ENCODE measurements at places on chromosomes 7 and 10.

DNA sequence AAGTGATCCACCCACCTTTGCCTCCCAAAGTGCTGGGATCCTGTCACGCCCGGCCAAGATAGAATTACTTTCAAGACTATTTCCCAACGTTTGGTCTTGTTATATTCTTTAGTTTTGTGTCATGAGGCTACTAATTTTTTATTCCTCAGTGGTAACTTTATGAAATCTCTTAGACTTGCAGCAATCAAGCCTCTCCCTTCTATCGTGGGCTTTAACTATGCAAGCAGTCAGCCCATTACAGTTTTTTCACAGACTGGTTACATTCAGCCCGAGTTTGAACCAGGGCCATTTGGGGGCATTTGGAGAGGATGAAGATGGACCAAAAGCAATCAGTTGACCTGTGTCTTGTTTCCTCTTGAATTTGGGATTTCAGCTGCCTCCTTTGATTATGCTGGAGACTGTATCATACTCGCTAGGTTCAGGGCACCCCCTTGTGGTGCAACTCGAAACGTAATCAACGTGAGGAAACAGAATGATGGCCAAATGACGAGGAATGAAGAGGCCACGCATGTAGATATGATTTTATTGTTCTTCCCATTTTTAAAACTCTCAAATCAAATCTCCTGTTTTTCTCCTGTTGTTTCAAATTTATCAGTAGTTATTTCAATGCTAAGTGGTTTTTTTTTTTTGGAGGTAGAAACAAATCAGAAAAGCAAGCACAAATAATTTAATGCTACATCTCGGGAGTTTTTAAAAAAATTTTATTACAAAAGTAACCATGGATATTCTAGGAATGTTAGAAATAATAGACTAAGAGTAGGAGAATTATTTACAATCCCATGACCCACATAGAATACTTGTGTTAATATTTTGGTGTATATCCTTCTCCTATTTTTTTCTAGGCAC lies 151.6 kb downstream of the KIAA1217 start:
- peak; percentile 37 for DNase-seq

GRCh38 chr10:103929381-103929921 lies 11.5 kb upstream of the STN1 start:
- DNase-seq, result no peak

DNA sequence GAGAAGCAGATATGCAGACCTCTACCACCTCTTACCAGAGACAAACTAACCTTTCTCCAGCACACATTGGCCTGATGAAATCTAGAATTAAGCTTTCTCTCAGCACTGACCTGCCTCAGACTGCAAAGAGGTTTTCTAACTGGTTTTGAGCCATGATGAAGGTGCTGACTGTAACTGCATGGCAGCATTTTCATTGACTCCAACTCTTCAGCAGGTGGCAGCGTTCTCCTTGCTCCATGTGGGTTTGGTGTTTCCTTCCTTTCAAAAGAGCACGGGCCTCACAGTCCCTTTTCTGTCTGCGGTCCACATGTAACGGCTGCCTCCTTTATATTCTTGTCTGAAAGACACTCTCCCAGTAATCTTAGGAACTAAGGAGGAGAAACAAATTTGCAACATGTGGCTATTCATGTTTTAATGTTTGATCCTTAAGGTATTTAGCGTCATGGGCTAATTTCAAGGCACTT lies 12.6 kb downstream of the KLLN start:
- peak; percentile 71 for DNase-seq

DNA sequence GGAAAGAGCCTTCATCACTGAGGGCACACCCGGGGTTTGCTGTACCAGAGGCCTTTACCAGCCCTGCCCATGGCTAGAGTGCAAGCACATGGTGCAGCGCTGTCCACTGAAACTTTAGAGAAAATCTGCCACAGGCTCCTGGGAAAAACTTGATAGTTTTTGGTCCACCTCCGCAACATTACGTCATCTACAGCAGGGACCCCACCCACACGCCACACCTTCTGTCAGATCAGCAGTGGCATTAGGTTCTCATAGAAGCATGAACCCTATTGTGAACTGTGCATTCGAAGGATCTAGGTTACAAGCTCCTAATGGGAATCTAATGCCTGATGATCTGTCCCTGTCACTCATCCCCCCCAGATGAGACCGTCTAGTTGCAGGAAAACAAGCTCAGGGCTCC lies 2.5 kb upstream of the ODAD2 start:
- DNase-seq, result no peak

GRCh38 chr7:114930107-114930661 lies 8.3 kb downstream of the MDFIC start:
- DNase-seq, result no peak

- no peak for DNase-seq
Measured at GRCh38 chr7:127678947-127679346, 27.0 kb downstream of the SND1 start.

- DNase-seq, result no peak
Measured at GRCh38 chr10:117162093-117163060, 24.3 kb upstream of the VAX1 start.

DNA sequence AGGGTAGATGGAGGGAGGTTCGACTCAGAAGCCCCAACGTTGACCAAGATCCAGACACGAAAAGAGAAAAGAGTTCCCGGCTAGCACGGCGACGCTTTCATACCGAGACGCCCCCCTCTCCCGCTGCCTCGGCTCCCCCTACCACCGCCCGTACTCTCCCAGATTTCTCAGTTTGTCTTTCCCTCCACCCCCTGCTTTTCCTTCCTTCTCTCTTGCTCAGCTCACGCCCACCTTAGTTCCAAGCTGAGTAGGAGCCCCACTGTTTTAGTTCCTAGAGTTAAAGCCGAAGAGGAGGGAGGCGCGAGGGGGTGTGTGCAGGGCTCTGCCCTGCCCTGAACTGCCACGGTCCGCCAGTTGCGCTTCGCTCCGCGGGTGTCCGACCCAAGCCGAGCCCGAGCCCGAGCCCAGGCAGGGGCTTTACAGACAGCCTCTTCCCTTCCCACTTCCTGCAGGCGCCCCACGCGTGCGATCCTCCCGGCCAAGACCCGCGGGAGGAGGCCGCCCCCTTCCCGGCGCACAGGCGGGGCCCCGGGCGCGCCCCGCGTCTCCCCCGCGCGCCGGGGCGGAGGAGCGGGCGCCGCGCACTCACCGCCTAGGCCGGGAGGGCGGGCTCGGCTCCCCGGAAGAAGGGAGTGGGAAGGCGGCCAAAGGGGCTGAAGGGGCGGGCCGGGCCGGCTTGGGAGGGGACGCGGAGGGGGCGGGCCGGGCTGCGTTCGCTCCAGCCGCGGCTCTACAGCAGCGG lies at the start of gene EPHB6:
EPHB6 (plus strand) TSS at position 705 of the 742 bp plus-strand sequence. CDS start 8,152 bp downstream, outside the sequence.
- DNase-seq, result peak; percentile 67

DNA sequence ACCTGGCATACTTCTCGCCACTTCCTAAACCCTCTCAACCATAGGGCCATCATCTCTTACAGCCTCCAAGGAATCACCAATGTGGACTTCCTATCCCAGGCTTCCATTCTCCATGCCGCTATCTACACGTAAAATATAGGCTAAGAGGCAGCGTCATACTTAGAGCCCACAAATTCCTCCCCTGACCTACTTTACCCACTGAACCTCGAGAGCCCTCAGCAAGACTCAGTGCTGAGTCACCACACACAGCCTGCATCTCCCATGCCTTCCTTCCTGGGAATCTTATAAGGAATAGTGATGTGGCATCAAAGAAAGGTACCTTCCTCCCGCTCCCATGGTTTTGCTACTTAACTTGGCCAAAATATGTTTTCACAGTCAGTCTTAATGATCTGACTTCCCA lies 435.6 kb upstream of the NFE2L3 start:
- DNase-seq, result no peak

GRCh38 chr7:140745266-140746058 lies 49.0 kb downstream of the NDUFB2 start:
- DNase-seq, result no peak

- DNase-seq, result no peak
Measured at GRCh38 chr7:2606539-2606936, 25.2 kb upstream of the TTYH3 start.

GRCh38 chr10:9910446-9910845 lies 1107.2 kb upstream of the CELF2 start:
- DNase-seq, result no peak

- DNase-seq, result no peak
Measured at GRCh38 chr10:79385804-79386531, 38.7 kb downstream of the PPIF start.

- DNase-seq, result no peak
Measured at GRCh38 chr10:133166828-133167692, 7.0 kb downstream of the KNDC1 start.

DNA sequence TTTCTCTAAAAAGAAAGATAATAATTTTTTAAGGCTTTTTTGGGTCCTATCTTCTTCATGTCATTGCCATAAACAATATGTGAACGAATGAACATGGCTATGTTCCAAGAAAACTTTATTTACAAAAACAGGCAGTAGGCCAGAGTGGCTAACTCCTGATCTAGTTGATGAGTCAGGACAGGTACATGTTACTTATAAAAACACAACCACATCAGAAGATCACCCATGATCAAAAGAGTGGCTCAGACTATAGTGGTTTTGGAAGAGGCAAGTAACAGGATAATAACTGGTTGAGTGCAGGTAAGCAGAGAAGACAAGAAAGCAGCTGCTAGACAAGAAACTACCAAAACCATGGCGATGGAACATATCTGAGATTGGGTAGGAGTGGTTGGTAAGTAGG lies 468.7 kb downstream of the KCNMA1 start:
- DNase-seq, result no peak

DNA sequence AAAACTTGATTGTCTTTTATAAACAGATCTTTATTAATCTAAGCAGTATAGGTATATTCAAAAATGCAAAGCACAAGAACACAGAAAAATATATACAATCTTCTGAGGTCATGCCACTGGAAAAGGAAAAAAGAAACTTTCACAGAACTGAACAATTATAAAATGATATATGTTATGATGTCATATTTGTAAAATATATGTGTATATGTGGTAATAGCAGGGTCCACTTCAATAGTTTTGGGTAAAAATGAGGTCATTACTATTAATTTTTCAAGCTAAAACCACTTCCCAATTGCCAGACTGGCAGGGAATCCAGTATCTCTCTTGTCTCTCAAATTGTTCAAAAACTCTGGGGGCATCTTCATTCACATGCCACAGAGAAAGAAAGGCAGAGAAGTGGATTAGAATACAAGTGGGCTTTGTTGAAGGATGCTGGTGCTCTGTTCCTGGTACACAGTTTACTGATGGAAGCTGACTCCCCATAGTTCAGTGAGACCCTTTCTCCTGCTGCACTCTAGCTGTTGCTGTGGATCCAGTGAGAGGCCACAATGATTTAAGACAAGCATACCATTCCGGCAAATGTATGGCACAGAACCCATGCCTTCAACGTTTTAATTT lies 19.7 kb downstream of the CTNNA3 start:
- no peak for DNase-seq

- no peak for DNase-seq
Measured at GRCh38 chr7:122974229-122974628, 21.3 kb downstream of the TAS2R16 start.

DNA sequence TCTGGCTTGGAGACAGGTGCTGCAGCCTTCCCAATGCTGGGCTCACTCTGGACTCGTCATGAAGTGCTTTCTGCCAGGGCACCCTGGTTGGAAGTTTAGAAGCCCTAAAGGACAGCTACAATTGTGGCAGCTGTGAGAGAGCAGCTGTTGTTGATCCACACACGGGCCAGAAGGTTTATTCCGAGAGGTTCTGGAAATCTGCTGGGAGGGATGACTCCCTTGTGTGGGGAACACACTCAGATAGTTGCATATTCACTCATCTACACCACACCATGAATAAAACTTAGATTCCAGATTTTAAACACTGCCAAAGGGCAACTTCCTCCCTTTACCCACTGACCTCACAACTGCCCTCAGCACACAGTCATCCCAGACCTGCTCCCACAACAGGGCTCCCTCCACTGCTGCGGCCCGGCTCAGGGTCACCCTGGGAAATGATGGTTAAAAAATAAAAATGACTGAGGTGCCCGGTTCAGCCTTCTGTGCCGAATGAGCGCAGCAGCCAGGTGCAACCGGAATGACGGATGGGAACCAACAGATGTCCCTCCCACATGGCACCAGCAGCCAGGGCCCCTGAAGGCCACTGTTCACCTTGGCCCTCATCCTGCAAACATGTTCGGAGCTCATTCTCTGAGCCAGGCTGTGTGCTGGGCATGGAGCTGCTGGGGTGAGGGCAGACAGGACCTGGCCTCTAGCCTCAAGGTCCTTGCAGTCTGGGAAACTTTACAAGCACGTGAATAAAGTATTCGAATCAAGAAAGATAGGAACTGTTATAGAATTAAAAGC lies 40.2 kb downstream of the ASB13 start:
- no peak for DNase-seq

- DNase-seq, result no peak
Measured at GRCh38 chr10:56449770-56450169, 88.7 kb upstream of the ZWINT start.

DNA sequence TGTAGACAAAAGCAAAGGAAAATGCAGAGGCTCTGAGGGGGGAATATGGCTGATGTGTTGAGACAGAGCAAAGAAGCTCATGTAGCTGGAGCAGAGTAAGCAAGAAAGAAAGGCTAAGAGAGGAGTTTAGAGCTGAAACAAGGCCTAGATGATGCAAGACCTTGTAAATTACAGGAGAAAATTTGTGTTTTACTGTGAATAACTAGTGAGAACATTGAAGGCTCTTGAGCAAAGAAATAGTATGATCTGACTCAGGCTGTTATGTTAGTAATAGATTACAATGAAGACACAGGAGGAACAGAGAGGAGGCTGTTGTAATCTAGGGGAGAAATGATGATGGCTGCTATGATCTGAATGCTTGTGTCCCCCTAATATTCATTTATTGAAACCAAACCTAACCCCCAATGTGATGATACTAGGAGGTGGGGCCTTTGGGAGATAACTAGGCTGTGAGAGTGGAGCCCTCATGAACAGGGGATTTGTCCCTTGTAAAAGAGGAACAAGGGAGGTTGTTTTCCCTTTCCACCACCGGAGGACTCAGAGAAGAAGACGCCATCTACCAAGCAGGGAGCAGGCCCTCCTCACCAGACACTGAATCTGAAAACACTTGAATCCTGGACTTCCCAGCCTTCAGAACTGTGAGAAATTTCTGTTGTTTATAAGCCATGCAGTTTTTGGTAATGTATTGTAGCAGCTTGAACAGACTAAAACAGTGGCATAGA lies 394.9 kb downstream of the HTR7 start:
- no peak for DNase-seq

DNA sequence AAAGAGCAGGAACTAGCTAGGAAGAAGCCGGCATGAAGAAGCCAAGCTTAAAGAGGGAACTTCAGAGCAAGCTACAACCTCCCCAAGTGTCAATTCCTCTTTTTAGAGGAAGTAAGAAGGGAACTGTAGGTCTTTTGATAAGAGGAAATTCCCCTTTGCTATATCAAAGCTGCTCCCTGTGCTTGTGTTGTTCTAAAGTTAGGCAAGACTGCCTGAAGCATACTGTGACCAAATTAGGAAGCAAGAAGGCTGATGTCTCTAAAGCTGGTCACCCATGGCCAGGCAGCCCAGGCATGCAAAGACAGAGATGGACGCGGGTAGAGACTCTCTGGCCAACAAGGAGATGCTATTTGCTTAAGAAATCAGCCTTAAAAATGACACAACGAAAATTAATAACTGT lies 87.9 kb downstream of the RNF216 start:
- no peak for DNase-seq

Data from activated CD4-positive, alpha-beta T cell treated with anti-CD3 and anti-CD28 coated beads, Interleukin-2, amount 10 ng/mL, durations not matched to agents 7 days and 5 days (primary cell).